Hair follicle dermal papilla cell (primary cell): ENCODE measurements at places on chromosomes 7 and 10. TPM values are rescaled to one million over a fixed set of nuclear protein-coding genes. Genes with fewer than 3 reads are reported as not detected.

NIPSNAP2 gene
- total RNA-seq: 48.5 and 50.8 TPM in 2 replicates

RBM28 gene
- total RNA-seq: 22.4 and 25.3 TPM in 2 replicates

PIK3AP1 gene
- not detected in 2 replicates for total RNA-seq

STAMBPL1 gene
- 22.7 and 30.5 TPM in 2 replicates for total RNA-seq

PLXNA4 gene
- total RNA-seq: 1.7 and 2.8 TPM in 2 replicates
